ENCODE measurements at places on chromosomes 3 and 15. TPM values are rescaled to one million over a fixed set of nuclear protein-coding genes. Genes with fewer than 3 reads are reported as not detected.

DNA sequence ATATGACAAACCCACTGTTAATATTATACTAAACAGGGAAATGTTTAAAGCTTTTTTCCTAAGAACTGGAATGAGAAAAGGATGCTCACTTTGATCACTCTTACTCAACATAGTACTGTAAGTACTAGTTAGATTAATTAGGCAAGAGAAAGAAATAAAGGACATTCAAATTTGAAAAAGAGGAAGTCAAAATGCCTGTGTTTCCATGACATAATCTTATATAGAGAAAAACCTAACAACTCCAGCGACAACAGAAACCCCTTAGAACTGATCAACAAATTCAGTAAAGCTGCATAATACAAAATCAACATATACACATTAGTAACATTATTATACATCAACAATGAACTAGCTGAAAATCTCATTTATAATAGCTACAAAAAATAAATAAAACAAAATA lies 200.6 kb upstream of the ROBO1 start:
- no peak overlapping the region for H3K4me3 ChIP-seq
- H3K36me3 ChIP-seq = no peaks in the 10 kb centered on the region
- no peaks in the 10 kb centered on the region for H3K27me3 ChIP-seq
- peaks cover 5% of the 10 kb centered on the region for H3K4me1 ChIP-seq

DNA sequence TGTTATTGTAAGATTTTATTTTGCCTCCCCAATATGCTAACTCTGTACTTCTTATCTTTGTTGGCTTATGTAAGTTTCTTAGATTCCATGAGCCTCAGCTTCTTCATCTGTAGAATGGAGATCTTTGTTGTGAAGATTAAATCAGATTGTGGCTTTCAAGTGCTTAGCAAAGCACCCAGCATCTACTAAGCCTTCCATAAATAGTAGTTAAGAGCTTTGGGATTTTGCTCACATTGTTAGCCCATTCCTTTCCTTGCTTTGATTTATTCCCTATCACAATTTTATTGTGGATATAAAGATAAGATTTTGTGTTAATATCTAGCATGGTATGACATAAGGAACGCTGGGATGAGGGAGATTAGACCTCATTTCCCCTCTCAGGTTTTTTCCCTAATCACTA lies 501.4 kb downstream of the PYDC2 start:
- H3K27ac ChIP-seq = no peak overlapping the region
- no peak overlapping the region for H3K4me3 ChIP-seq
- H3K36me3 ChIP-seq = no peaks in the 10 kb centered on the region
- no peaks in the 10 kb centered on the region for H3K27me3 ChIP-seq

- H3K4me3 ChIP-seq = no peak overlapping the region
- H3K4me1 ChIP-seq = peaks cover 5% of the 10 kb centered on the region
- H3K36me3 ChIP-seq = no peaks in the 10 kb centered on the region
- DNase-seq = no peak
- no peak overlapping the region for H3K27ac ChIP-seq
- peaks cover 5% of the 10 kb centered on the region for H3K27me3 ChIP-seq
Observed at GRCh38 chr3:43765521-43765971, 74.8 kb downstream of the ABHD5 start.

- no peak overlapping the region for H3K27ac ChIP-seq
- H3K36me3 ChIP-seq = peaks cover 16% of the 10 kb centered on the region
- H3K27me3 ChIP-seq = no peaks in the 10 kb centered on the region
- no peak for DNase-seq
- H3K4me3 ChIP-seq = no peak overlapping the region
- H3K4me1 ChIP-seq = no peaks in the 10 kb centered on the region
Observed at GRCh38 chr15:75416584-75416983, 34.9 kb downstream of the SIN3A start.

- no peaks in the 10 kb centered on the region for H3K36me3 ChIP-seq
- no peaks in the 10 kb centered on the region for H3K27me3 ChIP-seq
- no peaks in the 10 kb centered on the region for H3K4me1 ChIP-seq
Observed at GRCh38 chr3:119652306-119653033, 7.9 kb downstream of the POPDC2 start.

TMEM212 gene
- not detected for total RNA-seq

Data from neural crest cell (in vitro differentiated cells).